ENCODE measurements at places on chromosomes 4 and X.

DNA sequence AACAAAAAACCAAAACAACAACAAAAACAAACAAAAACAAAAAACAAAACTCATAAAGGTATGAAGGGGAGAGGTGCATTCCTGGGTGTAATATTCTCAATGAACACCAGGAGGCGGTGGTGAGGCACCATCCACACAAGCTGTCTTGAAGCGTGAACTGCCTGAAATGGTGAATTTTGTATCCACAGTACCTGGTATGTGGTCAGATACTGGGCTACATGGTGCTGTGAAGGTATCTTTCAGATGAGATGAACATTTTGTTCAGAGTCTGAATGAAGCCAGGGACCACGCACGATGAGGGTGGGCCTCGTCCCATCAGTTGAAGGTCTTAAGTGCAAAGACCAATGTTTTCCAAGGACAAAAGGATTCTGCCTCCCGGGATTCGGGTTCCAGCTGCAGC lies 58.5 kb downstream of the ASMT start:
- DNase-seq, result no peak

DNA sequence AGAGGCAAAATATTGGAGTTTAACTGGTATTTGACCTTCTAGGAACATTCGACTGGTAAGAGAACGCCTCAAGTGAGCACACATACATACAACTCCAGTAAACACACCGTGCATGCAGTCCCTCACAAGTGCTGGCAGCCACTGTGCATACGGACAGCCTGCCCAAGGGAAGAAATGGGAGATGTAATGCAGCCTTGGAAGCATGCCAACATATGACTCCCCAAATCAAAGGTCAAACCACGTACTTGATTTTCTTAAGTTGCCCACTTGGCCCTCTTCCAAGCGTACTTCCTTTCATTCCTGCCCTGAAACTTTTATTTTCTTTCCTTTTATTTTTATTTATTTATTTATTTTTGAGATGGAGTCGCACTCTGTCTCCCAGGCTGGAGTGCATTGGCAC lies 206.6 kb downstream of the SPRY1 start:
- no peak for DNase-seq

DNA sequence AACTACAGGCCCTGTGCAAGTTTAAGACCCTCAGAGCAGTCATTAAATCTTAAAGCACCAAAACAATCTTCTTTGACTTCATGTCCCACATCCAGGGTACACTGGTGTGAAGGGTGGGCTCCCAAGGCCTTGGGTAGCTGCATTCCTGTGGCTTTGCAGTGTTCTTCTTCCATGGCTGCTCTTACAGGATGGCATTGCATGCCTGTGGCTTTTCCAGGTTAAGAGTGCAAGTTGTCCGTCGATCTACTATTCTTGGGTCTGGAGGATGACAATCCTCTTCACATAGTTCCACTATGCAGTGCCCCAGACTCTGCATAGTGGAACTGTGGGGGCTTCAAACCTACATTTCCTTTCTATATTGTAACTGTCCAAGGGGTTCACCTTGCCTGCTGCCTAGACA lies 494.5 kb downstream of the CFAP47 start:
- DNase-seq, result no peak

- DNase-seq, result no peak
These were observed 301.6 kb downstream of the NAF1 start for GRCh38 chr4:162865102-162865501.

DNA sequence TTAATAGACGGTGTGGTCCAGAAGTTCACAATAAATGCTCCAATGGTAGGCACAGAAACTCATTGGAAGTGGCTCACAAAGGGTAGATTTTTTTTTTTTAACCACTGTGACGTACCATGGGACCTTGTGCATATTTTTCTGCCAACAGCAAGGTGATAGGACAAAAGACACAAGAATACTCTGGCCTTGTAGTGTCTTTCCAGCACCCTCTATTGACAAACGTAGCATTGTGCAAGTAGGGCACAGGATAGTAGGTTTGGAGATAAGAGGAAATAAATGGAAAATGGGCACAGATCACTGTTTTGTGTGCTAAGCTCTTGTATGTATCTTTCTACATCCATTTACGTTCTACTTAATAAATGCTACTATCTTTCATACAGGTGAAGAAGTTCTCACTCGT lies 2054.9 kb downstream of the PCDH7 start:
- DNase-seq, result no peak

DNA sequence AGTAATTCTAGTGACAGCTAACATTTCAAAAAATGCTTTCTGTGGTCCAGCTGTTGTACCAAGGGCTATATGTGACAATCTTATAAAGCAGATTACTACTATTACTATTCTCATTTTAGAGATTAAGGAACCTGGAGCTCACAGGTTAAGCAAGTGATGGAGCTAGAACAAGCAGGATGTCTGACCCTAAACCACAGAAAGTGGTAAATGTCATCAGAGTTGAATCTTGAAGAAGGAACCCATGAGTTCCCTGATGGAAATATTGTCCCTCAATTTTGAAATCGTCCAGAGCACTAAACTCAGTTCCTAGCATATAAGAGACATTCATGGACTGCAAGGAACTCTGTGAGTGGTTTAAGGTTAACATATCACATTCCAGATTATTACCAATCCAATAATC lies 214.0 kb downstream of the APBB2 start:
- no peak for DNase-seq

DNA sequence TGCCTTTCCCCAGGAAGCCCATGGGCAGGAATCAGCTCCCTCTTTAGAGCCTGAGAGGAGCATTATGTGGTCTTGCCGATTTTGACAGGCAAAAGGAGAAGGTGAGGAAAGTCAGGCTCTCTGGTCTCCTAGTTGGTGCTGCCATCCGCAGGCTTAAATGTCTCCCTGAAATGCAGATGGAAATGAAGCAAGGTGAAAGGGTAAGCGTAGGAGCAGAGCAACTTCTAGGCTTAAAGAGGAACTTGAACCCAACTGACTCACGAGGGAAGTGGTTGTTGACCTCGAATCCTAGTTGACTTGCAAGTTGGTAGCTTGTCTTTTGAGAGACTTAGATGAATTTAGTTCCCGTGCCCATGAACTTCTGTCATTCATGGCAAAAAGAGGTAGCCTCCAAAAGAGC lies 205.9 kb downstream of the PTTG2 start:
- no peak for DNase-seq

GRCh38 chr4:177582992-177583391 lies 140.8 kb upstream of the AGA start:
- DNase-seq, result no peak

DNA sequence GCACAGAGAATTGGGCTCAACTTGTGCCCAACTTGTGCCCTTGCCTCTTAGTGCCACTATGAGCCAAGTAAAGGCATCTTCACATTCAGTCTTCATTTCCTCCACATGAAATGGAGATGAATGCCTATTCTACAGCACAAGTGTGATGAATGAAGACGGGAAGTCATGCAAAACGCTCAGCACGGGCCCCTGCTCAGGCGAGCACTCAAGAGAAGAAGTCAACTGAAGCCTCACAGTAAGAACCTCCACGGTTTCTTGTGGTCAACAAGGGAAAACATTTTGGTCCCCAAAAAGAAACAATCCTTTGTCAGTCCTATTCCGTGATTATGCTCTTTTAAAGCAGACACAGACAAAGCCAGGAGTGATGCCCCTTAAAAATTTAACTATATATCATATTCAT lies 87.0 kb downstream of the IRF2 start:
- no peak for DNase-seq

DNA sequence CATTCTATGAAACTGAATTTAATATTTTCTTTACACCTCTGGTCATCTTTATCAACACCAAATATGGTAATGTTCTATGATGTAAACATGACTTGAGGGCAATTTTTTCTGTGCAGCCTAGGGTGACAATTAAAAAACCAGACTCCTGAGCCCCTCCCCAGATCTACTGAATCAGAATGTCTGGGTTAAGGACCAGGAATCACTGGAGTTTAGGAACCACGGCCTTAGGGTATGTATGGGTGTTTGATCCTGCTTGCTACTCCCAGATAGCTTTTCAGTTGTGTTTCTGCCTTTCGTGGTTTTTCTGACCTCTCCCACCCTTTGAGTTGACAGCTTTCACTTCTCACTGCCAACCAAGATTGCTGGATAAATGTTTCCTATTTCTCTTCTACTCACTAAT lies 332.2 kb downstream of the DHX15 start:
- DNase-seq, result no peak

DNA sequence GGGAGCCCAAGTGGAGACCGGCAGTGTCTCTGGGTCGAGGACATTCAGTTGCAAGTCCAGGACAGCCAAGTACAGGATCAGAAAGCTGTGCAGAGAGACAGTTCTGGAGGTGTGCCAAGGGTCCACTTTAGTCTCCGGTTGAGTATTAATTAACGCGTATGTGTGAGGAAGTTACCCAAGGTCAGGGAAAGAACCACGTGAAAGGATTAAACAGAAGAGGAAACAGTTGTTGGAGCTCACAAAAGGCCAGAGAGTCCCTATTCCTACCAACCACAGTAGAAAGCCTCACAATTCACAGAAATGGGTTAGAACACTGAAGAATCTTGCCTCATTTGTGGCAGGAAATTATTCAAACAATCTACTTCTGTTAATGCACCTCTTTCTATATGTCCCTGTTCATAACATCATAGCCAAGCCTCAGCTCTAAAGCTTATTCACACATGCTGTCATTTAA lies 17.9 kb upstream of the NSUN7 start:
- no peak for DNase-seq

DNA sequence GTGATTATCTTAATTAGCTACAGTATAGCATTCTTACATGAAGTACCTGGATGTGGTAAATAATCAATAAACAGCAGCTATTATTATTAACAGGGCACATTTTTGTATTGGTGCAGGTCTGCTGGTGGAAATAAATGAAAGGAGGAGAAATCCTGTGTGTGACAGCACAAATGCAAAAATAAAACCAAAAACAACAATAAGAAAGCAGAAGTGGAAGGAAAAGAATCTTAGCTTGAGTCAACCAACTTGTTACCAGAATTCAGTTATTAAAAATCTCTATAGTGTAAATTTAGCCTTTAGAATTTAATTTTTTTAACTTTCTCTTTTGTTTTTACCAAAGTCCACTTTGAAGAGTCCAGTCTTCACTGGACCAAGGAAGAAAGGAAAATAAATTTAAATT lies 63.1 kb upstream of the LSM6 start:
- DNase-seq, result no peak

- no peak for DNase-seq
These were observed 3.4 kb downstream of the AKAP14 start for GRCh38 chrX:119899125-119899524.

DNA sequence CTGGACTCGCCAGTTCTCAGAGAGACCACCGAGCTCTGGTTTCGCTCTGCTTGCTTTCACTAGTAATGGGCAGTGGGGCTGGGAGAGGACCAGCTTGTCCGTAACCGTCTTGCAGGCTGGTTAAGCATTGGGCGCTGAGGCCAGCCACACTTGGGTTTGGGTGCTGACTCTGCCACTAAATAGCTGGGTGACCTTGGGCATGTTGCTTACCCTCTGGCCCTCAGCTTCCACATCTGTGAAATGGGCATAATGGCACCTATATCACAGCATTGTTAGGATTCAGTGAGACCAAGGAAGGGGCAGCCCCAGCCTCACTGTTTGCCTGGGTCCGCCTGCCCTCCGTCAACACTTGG lies 43.5 kb downstream of the EVC start:
- no peak for DNase-seq

DNA sequence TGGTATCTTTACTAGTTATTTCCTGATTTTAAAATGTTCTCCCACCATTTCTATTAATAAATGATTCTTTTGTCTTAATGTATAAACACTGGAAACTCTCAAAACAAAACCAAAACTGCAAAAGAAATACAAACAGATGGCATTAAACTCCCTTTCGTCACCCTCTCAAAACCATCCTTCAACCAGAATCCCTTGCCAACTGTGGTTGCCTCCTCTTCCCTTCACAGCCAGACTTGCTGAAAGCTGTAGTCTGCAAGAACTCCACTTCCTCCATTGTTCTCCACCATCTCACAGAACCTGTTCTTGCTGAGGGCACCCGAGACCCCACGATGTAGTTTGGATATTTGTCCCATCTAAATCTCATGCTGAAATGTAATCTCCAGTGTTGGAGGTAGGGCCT lies 96.5 kb downstream of the WWC2 start:
- no peak for DNase-seq

- DNase-seq, result no peak
These were observed 69.5 kb downstream of the IL15 start for GRCh38 chr4:141705747-141706377.

- DNase-seq, result no peak
These were observed 17.8 kb downstream of the ANOS1 start for GRCh38 chrX:8714164-8714563.

GRCh38 chrX:46707274-46707965 lies 51.5 kb downstream of the SLC9A7 start:
- DNase-seq, result no peak

DNA sequence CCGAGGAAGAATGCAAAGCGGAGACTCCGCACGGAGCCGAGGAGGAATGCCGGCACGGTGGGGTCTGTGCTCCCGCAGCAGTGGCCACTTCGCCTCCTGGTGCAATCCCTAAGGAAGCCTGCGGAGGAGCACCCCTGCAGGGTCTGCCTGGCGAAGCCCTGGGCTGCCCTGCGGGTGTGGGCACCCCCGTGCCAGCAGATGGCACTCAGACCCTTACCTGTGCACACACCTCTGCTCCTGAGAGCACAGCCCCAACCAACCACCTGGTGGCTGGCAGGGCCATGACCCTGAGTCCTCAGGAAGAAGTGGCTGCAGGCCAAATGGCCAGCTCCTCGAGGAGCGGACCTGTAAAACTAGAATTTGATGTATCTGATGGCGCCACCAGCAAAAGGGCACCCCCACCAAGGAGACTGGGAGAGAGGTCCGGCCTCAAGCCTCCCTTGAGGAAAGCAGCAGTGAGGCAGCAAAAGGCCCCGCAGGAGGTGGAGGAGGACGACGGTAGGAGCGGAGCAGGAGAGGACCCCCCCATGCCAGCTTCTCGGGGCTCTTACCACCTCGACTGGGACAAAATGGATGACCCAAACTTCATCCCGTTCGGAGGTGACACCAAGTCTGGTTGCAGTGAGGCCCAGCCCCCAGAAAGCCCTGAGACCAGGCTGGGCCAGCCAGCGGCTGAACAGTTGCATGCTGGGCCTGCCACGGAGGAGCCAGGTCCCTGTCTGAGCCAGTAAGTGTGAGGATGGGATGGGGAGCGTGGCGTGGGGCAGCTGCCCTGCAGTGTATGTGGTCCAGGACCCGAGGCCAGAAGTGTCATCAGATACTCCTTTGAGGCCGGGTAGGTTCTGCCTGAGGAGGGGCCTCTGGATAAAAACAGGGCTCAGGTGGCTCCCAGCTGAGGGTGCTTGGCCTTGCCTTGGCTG lies 7.0 kb downstream of the TACC3 start:
- DNase-seq, result peak; percentile 38

DNA sequence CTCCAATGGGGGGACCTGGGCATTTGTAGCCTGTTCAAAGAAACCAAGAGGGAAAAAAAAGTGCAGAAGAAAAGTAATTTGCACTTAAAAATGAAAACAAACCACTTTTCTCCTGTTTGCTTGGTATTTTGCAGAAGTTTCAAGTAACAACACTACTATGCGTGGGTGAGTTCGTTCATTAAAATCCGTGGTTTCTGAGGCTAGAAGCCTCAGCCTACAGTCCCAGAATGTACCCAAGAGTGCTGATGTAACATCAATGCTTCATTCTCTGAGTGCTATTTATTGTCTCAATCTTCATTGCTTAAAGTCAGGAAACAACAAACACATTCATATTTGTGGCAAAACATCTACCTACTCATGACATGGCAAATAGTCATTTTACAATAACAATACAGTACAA lies 29.2 kb downstream of the LGI2 start:
- no peak for DNase-seq

Data from Right ventricle myocardium superior (tissue), 1 donor.